ENCODE measurements at places on chromosomes 16 and 17.

GRCh38 chr17:43393944-43394482, 4.8 kb upstream of the ARL4D start:
- peak; percentile 95 for DNase-seq

DNA sequence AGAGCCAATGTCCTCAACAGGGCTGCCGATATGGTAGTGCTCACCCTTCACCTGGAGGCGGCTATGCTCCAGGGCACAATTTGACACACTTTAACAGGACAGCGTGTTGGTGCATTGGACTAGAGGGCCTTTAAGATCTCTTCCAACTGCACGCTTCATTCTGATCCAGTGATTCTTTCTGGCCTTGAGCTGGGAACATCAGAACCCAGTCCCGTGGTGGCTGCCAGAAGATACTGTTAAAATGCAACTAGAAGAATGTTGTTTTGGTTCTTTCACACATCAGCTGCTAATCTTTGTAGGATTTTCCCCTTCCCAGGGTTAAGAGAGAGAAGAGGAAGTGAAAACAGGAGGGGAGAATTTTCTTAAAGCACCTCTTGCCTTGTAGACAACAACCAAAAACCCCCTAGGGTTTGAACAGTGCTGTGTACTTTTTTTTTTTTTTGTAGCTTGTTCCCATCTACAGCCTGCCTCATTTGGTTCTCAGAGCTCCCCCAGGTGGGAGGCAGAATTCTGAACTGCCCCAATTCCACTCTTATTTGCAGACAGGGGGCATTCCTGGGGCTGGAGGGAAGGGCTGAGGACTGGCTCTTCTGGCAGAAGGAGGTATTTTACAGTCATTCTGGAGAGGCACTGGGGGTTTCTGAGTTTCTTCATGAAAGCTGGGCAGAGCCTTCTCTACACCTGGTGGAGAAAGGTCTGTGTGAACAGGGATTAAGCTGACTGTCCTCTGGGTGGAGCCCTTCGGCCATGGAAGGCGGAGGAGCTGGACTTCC, 32.4 kb downstream of the SMARCE1 start:
- DNase-seq, result no peak

DNA sequence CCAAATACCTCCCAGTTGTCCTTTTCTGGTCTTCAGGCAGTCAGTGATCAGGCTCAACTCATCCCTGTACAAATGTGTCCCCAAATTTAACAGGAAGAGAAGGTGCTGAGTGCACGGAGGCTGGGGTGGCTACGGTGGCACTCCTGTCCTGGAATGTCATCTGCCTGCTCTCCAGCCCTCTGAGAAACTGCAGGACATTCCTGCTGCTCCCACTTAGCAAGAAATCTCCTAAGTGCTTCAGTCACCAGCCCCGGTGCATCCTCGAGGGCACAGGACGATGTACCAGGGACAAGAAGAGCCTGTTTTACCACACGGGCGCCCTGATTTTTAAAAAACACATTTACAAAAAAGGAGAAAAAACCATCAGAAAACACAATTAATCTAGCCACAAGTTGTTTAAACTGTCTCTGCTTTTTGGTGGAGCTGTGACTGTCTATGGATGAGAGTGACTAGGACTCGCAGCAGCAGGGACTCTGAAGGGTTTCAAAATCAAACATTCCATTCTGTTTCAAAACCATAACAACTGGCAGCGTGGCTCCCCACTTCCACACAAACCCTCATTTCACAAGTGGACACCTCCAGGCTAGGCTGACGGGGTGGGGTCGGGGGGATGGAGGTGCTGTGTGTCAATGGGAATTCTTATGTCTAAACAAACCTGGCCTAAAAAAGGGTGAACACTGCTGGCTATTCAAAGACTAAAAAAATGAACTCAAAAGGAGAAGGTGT, 65.3 kb upstream of the CNEP1R1 start:
- no peak for DNase-seq

GRCh38 chr16:945271-946047, 25.3 kb downstream of the LMF1 start:
- no peak for DNase-seq

DNA sequence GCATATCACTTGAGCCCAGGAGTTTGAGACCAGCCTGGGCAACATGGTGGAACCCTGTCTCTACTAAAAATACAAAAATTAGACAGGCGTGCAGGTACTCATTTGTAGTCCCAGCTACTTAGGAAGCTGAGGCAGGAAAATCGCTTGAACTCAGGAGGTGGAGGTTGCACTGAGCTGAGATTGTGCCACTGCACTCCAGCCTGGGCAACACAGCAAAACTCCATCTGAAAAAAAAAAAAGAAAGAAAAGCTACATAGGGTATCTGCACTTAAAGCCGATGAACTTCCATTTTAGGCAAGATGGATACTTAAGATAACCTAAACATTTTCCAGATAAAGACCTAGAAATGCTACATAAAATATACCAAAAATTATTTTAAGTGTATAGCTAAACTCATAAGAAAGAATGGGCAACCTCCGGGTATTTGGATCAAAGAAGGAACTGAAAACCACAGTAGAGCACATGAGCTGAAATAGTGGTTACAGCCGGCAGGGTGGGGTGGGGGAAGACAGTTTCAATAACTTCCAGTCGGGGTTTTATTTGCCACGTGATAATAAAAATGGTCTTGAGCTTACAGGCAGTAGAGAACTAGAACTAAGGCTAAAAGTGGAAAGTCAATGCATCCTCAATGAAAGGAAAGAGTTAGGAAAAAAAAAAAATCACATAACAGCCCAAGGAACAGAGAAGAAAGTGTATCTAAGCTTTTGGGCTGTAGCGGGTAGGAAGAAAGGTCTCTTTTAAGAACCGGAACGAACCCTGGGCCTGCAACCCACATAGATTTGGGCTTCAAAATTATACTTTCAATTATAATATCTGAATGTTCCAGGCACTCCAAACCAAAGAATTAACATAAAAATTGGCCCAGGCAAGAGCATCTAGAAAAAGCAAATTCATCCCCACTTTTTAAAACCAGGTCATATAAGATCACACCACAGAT, 53.1 kb downstream of the CFDP1 start:
- no peak for DNase-seq

DNA sequence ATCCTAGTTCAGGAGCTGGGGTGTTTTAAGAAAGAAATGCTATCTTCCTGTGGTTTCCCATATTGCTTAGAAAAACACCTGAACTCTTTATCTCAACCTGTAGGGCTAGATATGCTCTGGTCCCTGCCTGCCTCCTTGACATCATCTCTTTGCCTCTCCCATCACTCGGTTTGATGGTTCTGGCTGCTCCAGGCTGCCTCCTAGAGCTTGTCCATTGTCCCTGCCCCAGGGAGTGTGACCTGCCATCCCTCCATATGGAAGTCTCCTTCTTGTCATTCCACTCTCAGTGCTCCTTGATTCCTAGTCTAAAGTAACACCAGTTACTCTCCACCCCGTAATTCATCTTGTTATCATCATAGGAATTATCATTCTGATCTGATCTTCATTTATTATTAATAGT, 369.0 kb upstream of the EEF2KMT start:
- no peak for DNase-seq

DNA sequence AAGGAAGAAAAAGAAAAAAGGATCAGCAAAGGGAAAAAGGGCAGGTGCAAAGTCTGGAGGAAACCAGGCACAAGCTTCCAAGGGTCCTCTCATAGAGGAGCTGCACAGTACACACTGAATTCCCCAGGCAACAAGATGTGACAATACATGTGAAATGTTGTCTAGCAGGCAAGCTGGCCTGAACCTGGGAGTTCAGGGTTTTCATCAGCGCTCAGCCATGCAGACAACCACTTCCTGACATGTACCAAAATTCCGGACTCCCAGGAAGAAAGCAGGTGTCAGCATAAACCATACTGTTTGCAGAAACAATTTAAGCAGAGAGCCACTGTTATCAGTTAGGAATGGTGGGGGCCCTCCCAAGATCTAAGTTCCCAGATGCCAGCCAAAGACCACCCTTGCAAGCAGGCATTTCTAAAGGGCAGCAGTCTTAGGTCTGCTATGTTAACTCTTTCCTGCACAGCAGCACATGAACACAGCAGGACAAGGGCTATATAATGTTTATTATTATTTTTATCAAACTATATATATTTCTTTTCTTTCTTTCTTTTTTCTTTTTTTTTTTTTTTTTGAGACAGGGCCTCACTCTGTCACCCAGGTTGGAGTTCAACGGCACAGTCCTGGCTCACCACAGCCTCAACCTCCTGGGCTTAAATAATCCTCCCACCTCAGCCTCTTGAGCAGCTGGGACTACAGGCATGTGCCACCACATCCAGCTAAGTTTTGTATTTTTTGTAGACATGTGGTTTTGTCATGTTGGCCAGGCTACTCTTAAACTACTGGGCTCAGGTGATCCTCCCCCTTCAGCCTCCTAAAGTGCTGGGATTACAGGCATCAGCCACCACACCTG, 10.1 kb downstream of the TK2 start:
- DNase-seq, result no peak

DNA sequence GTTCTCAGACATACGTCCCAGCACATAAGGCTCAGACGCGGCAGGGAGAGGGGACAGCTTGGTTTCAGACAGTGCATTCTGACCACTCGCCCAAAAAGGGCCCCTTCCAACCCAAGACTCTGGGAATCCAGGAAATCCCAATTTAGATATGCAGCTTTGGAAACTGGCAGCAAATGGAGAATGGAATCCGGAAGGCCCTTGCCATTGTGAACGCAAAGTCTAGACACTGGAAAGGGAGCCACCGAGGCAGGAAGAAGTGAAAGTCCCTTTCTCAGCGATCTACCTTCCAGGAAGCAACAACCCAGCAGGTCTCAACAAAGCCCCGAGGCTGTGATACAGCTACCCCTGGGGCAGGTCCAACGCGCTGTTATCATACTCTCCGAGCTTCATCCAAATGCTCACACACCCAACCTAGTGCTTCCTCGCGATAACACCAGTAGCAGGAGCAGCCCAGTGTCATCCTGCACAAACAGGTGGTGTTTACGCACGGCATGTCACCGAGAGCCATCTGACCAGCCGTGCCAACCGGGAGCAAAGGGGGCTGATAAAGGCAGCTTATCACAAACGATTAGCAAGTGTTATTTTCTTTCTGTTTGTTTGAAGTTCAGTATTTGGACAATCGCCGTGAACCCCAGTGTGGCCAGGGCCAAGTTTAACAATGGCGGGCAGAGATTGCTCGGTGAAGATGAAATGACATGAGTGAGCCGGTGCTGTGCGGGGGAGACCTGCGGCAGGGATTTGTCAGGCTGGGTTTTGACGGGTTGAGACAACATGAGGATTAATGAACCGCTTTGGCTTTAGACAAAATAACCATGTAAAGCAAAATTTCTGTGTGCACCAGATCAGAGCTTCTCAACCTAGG, 240.6 kb downstream of the FOXL1 start:
- no peak for DNase-seq

DNA sequence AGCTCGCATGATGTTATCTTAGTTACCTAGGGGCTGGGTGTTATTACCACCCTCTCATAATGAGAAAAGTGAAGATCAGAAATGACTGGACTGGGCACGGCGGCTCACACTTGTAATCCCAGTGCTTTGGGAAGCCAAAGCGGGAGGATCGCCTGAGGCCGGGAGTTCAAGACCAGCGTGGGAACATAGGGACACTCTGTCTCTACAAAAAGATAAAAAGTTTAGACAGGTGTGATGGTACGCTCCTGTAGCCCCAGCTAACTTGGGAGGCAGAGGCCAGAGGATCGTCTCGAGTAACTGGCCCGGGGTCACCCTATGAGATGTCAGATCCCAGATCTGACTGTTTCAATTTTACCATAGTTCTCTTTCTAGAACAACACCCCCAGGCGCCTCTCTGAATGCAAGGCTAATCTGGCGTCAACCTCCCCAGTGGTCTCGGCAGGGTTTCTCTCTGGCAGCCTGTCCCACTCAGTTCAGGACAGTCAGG, 1.9 kb upstream of the CCDC102A start:
- no peak for DNase-seq

DNA sequence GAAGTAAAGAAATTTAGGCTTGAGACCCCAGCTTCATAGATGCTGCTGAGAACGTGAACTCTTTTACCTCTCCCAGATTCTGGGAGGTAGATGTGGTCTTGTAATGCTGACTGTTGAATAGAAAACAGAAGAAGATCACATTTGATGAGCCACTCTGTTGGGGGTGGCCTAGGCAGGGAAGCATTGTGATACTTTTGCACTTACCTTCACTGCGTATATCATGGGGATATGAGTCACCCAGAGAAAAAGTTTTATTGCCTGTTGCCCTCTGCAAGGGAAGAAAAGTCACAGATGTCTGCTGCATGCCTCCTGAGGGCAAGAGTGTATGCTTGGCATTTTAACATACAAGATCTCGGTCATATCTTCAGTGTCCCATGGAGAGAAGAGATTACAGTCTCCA, 365.4 kb downstream of the SNX29 start:
- no peak for DNase-seq

GRCh38 chr17:43698678-43699437, 37.1 kb upstream of the MEOX1 start:
- DNase-seq, result no peak

DNA sequence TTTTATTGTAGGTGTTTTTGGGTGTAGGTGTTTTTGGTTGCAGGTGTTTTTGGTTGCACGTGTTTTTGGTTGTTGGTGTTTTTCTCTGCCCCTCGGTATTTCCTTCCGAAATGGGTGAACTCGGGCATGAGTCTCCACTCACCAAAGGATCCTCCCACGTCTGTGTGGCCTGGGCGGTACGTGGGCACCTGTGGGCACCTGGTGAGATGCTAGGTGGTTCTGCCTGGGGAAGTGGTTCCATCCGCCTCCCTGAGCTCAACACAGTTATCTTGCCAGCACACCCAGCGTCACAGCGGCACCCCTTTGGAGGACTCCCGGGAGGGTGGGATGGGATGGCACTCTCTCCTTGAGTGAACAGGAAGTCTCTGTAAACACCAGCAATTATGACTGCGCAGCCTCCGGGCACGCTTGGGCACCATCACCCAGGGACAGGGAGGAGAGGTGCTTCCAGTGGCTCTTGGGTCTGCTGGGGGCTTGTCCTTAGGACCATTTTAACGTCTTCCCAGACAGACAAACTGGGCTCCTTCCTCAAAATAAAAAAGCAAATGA, 29.8 kb downstream of the COX4I1 start:
- no peak for DNase-seq
